ENCODE measurements at places on chromosomes 2 and 18.

GRCh38 chr2:16727256-16727655, 61.6 kb upstream of the CYRIA start:
- peak; percentile 6 for DNase-seq

DNA sequence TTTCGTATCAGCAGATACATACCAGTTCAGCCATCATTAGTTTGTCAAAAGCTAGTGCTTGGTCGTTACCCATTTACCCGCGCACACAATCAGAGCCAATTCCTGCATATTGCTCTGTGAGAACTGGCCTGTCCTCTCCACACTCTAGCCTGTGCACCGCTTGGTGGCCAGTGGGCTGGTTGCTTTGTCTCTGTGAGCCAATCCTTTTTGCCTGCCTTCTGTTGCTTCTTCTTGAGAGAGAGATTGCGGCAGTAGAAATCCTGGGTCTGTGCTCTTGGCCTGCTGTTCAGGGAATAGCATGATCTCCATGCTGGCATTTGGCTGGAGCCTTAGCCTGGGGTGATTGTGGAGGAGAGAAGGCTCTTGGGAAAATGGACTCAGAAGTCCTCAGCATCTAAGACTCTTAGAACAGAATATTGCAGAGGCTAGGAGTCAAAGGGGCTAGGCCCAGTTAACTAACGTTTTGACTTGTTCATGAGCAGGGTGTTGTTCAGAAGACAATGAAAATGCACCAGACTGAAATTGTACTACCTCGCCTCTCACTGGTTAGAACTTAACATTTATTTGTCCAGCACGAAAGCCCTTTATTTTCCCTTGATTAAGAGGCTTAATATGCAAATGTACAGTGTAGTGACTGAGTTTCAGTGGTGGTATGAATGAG, 37.1 kb downstream of the MAP4K4 start:
- no peak for DNase-seq

GRCh38 chr2:146240391-146240790, 1604.4 kb upstream of the ACVR2A start:
- DNase-seq = peak; percentile 19

DNA sequence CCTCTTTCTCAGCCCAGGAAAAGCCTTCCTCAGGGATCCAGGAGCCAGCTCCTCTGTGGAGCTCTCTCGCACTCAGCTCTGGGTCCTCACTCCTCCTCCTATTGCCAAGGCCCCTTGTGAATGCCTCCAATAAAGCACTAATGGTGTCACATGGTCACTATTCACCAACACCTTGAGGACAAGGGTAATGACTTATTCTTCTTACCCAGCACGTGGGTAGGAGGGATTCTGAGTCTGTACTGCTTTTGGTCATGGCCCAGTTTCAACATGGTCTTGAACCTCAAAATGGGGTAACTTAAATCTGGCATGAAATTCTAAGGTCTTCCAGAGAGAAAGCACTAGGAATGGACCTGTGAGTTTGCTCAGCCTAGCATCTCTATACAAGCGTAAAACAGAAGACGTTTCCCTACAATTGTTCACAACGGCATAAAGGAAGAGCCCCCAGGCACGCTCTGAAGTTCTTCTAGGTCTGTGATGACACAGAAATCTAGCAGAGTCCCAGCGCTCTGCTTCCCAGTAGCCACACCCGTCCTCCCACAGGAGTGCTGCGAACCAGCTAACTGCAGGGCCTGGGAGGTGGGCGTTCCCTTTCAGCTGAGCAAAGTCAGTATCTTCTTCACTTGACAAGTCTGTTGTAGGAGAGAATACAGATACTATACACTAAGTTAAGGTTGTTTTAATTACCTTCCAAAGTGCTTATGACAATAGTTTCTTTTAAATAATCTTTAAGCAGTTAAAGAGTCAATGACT, 14.6 kb upstream of the KIDINS220 start:
- DNase-seq = no peak

DNA sequence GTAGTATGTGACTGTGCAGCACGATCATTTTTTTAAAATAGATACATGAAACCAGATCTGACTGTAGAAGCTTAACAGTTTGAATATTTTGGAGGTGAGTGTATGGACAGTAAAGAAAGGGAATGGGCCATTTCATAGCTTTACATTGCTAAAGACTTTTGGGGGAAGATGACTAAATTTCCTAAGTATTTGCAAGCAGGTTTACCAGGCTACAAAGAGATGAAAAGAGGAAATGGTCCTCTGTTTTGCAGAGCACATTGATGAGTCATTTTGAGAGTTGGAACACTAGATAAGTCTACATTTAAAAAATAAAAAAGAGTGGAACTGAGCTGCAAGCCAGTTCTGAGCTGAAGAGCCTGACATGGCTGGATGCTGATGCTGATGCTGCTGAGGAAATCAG, 115.7 kb upstream of the LRATD1 start:
- DNase-seq = peak; percentile 77

GRCh38 chr2:147382322-147382948, 462.4 kb upstream of the ACVR2A start:
- no peak for DNase-seq
